ENCODE measurements at places on chromosomes 2 and 18.

GRCh38 chr2:189566046-189566445 is 14.5 kb downstream of the SLC40A1 start:
- no peak for DNase-seq

DNA sequence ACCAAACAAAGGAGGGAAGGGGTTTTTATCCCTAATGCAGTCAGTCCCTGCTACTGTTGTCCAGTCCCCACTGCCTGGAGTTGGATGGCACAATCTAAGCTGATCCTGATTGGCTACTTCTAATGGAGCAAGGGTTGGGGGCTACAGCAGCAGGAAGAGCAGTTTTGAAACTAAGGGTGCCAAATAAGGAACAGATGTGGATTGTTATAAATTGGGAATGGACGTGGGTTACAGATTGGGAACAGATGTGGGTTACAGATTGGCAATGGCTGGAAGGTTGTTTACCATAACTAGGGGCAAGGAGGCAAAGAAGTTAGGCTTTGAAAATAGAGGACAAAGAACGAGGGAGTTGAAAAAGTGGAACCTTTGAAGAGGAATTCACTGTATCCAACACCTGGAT is 16.0 kb upstream of the PROM2 start:
- DNase-seq: no peak

DNA sequence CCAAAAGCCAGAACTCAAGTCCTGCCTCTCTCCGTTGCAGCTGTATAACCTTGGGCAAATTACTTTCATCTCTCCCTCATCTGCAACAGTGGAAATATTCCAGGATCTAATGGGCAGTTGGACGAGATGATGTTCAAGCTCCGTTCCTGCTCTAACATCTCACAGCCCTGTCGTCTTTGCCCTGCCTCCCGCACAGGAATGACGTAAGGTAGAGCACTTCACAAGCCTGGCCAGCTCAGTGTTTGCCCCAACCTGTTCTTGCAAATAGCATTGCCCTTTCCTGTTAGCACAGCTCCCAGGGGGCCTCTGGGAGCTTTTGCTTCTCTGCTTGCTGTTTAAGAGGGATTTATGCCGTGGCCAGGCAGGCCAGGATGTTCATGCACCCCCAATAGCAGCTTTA is 107.9 kb downstream of the KLHL29 start:
- DNase-seq: peak; percentile 97

DNA sequence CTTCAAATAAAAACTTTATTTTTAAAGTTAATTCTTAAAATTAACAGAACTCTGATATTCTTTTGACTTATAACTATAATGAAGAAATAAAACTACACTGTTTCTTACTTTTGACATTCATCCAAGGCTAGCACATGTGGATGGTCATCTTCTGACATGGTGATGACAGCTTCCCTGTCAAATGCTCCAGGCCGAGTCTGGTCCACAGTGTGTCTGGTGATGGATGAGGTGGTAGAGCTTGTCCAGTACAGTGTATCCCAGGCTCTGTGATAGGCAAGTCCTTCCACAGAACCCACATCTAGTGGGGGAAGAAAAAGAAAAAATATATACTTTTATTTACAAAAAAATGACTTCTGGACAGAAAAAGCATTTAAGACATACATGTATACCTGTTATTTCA is 1529.5 kb downstream of the LRP1B start:
- DNase-seq: no peak

DNA sequence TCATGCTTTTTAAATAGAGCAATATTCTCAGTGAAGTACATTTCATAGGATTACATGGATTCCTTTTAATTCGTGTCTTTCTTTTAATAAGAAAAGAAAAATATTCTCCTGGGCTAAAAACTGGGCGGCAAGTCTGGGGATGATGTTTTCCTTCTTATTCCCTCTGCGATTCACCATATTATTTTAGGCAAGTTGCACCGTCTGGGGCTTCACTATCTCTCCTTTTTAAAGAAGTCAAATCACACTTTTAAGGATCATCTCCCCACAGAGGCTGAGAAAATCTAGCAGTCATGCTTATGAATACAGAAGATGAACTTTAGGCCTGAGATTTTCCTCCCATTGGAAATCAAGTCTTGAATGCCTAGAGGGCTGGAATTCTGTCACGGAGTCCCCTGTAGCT is 104.1 kb downstream of the COPS8 start:
- DNase-seq: no peak

DNA sequence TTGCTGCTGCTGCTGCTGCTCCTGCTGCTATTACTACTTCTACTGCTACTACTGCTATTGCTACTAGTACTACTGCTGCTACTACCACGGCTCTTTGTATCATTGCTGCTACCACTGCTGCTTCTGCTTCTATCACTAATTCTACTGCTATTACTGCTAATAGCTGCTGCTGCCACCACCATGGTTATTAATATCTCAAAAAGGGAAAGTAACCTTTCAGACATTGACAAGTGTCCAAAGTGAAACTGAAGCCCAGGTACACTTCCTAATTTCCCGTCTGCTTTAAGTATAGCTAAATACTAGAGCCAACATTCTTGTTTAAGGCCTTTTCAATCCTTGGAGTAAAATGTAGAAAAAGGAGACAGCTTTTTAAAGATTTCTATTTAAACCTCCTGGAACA is 45.4 kb upstream of the EHBP1 start:
- no peak for DNase-seq

- DNase-seq: peak; percentile 40
Observed at GRCh38 chr2:44826601-44827000, 114.9 kb upstream of the SIX3 start.

- no peak for DNase-seq
Observed at GRCh38 chr2:122329278-122329677, 573.8 kb downstream of the TSN start.

- no peak for DNase-seq
Observed at GRCh38 chr2:17759805-17760204, 5.9 kb downstream of the GEN1 start.

DNA sequence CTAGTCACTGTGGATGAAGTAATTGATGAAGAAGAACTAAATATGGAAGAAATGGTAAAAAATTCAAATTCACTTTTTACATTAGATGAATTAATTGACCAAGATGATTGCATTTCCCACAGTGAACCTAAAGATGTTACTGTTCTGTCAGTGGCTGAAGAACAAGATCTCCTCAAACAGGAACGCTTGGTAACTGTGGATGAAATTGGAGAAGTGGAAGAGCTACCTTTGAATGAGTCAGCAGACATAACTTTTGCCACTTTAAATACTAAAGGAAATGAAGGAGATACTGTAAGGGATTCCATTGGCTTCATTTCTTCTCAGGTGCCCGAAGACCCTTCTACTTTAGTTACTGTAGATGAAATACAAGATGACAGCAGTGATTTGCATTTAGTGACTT is 26.6 kb upstream of the DYSF start:
- DNase-seq: no peak

GRCh38 chr2:9975805-9976447 is 24.4 kb downstream of the GRHL1 start:
- no peak for DNase-seq

GRCh38 chr2:5978131-5978751 is 286.1 kb downstream of the SOX11 start:
- peak; percentile 88 for DNase-seq

DNA sequence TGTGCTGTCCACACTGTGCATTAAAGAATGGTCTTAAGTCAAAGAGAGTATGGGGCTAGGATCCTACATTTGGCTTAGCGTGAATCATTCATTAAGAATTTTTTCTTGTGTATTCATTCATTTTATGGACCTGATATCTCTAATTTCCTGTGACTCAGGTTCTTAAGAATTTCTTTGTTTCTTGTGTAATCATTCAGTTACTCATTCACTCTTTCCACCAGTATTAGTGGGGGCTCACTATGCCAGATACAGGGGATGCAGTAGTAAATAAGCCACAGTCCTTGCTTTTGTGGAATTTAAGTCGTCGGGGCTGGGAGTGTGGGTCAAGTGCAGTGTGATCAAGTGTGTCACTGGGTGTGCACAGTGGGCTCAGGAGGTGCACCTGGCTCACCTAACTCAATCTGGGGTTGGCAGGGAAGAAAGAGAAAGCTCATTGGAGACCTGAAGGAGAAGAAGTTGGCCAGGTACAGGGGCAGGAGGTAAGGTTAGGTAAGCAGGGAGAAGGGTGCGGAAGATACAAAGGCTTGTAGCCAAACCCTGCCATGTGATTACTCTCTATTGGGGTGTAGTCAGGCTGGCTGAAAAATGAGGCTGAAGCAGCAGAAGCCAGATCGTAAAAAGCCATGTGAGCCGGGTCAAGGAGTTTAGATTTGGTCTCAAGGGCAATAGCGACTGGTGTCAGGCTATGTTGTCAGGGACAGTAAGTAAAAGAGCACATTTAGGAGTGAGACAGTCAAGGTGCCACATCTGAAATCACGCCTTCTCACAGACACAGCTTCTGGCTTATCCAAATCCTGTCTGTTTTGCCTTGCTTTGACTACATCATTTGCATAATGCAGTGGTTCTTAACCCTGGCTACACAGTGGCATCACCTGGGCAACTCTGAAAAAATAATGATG is 67.2 kb downstream of the KCTD1 start:
- no peak for DNase-seq

- no peak for DNase-seq
Observed at GRCh38 chr18:22683786-22684185, 249.3 kb upstream of the RBBP8 start.

DNA sequence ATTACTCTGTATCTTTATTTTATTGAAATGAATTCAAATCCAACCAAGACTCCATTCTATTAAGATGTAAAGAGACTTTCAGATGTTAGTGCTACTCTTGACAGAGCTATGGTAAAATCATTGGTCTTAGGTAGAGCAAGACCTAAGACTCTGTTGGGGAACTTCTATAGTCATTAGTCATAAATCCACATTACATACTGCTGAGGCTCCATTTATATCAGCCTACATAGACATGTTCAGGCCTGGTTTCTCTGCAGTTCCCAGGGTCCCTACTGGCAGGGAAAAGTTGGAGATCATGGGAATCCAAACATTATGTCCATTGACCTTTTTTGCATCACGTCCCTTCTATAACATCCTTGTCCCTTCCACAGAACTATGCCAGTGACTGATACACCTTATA is 580.4 kb upstream of the ZEB2 start:
- DNase-seq: no peak

DNA sequence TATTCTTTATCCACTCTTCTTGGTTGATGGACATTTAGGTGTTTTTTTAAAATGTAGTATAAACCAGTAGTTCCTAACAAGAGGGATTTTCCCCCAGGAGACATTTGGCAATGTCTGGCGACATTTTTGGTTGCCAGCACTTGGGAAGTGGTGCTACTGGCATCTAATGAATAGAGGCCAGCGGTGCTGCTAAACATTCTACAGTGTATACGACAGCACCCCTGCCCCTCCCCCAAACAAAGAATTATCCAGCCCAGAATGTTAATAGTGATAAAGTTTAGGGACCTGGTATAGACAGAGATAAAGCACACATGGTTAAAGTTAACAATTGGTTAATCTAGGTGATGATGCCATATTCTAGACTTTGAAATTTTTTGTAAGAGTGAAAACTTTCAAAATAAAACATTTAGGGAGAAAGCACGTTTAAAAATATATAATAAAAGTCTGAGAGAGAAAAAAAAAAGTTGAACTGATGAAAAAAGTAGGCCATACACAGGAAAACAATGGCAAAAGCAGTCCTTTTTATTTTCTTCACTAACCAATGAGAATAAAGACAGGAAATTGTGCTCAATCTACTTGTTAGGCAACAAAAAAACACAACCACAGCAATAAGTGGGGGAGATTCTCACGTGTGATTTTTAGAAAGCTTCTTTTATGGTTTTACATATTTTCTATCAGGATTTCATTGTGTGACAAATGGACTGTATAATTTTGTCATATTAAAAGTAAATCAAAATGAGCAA is 14.8 kb downstream of the FBXO48 start:
- DNase-seq: no peak

- DNase-seq: no peak
Observed at GRCh38 chr2:238423561-238424312, 3.0 kb upstream of the ASB1 start.
